ENCODE measurements at places on chromosomes 6 and 20.

DNA sequence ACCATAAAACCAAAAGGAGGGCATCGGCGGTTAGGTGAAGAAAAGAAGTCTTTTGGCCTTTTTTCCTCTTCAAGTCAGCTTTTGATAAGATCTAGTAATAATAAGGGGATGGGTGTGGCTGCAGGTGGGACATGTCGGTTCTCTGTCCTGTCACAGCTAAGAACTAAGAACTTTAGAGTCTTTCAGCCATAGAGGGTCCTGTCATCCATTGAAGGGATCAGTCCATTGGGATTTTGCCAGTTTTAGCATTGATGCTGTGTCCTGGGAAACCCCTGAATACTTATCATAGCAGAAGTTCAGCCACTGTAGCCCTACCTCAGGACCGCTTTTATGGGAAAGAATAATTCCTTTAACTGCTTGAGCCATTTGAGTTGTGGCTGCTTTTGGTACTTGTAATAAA lies 18.2 kb upstream of the SCP2D1 start:
- no peak for DNase-seq

DNA sequence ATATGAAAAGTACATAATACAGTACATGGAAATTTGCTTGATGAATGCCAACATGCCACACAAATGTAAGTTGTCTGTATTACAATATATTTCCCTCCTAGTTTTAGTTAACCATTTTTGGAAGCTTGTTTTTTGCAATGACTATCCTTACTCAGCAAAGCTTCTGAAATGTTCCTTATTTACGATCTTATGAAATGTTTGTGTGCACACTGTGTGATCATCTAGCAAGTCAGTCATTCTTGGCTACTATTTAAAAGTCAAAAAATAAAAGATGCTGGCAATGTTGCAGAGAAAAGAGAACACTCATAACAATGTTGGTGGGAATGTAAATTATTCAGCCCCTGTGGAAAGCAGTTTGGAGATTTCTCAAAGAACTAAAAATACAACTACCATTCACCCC lies 33.8 kb downstream of the SUMO4 start:
- DNase-seq, result no peak

DNA sequence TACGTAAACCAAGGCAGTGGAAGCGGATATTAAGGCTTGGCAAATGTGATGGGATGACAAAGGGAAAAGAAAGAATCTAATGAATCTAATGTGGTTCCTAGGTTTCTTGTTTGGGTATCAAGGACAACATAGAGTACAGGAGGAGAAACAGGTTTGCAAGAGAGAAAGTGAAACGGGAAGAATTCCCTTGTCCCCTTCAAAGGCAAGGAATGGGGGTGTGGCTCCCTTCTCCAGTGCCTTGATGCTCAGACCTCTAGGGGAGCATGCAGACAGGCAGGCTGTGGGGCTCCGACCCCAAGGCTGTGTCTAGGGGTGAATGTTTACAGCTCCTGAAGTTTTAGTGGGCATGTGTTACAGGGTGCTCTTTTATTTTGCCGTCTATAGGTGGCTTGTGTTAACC lies 317.5 kb upstream of the HSF2 start:
- DNase-seq, result no peak

DNA sequence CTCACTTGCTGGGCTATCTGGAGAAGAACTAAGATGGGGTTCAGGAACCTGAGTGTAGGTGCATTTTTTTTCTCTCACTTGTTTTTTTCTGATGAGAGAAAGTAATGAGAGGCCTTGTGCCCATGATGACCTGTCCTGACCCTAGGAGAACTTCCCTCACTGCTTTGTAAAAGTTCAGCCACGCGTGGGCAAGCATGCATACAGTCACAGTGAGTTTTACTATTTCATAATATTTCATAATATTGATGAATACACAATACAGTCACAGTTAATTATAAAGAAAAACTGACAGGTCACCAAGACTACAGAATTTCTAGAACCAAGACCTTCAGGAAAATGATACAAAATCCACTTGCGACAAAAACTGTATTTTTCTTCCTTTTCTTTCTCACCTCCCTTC lies 111.8 kb downstream of the MAP7 start:
- DNase-seq, result peak; percentile 43

DNA sequence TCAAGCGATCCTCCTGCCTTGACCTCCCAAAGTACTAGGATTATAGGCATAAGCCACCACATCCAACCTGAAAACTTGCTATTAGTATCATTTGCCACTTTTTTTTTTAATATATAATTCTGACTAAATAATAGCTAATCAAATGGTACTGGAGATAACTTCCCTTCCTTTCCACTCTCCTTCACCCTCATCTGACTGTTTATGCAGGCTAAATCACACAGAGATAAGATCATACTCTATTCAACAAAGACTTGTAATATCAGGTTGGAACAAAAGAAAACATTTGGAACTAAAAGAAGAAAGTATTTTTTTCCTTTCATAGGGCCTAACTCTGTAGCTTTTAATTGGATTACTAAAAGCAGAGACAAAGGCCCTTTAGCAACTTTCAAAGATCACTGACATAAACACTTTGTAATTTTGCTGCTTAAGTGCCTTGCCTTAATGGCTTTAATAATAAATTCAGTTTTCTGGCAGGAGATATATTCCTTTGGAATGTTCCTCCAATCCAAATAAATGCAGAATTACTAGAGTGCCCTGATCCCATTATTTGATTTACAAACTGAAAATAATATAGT lies 198.7 kb upstream of the ASCC3 start:
- no peak for DNase-seq

GRCh38 chr6:34149831-34150400 lies 4.0 kb upstream of the GRM4 start:
- no peak for DNase-seq

DNA sequence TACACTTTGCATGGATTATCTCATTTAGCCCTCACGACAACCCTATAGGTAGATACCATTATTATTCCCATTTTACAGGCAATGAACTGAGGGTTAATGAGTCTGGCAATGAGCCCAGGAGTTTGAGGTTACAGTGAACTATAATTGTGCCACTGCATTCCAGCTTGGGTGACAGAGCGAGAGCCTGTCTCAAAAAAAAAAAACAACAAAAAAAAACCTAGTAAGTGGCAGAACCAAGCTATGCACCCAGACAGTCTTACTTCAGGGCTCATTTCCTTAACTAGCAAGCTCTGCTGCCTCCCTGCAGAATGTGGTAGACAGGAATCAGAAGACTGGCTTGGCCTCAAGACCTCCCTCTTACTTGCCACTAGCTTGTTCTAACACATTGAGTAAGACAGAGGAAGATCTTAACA lies 71.9 kb upstream of the RREB1 start:
- no peak for DNase-seq
